M059J (cell line): ENCODE measurements at places on chromosomes 1 and 21. TPM values are rescaled to one million over a fixed set of nuclear protein-coding genes. Genes with fewer than 3 reads are reported as not detected.

DNA sequence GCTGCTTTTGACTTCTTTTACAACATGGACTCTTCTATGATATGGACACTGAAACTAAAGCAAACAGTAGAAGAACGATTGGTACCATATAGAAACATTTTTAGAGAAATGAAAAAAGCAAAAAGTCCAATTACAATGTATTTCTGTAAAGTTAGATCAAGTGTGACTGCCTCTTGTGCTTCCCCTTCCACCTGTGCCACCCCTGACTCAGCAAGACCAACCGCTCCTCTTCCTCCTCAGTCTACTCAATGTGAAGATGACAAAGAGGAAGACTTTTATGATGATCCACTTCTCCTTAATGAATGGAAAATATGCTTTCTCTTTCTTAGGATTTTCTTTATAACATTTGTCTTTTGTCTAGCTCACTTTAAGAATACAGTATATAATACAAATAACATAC lies 66.9 kb downstream of the PHTF1 start:
- DNase-seq: no peak

DNA sequence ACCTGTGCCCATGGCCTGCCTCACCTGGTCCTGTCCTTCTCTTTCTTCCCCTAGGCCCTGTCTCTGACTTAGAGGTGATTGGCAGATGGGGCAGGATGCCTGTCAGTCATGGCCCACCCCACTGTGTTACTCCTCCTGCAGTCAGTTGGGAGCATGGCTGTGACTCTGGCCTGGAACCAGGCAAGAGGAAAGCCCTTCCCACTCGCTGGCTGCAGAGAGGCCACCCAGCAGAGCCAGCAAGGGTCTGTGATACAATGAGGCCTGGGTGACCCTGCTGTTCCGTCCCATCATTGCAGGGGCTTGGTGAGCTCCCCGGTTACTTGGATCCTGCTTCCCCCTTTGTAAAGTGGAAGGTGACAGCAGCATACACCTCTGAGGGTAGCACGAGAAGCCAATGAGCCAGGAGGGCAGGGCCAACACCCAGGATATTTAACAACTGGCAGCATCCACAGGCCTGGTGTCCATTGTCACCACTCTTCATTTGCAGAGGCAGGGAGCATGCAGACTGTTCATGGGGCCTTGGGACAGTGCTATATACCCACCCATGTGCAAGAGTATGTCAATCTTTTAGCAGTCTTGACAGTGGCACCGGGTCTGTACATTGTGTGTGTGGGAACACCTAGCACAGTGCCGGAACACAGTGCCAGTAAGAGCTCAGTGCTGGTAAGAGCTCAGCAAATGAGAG lies 191.0 kb upstream of the C1orf174 start:
- DNase-seq: no peak

GRCh38 chr1:27225621-27226020 lies 8.8 kb upstream of the WDTC1 start:
- no peak for DNase-seq

DNA sequence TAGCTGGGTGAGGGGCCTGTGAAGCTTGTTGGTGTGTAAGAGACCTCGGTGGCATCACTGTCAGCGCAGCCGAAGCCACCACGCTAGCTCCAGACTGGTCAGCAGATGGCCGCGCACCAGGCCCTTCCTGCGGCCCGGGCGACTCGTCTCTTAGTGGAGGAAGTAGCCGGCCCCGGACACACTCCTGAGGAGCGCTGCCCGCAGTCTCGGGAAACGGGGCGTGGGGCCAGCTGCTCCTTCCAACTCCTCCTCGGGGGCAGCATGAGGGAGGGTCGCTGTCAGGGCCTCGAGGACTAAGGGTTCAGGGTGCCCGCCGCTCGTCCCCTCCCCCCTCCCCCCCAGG lies 20.4 kb downstream of the H3-3A start:
- DNase-seq: peak; percentile 68

The CFHR4 gene
- not detected in 2 replicates for total RNA-seq

DNA sequence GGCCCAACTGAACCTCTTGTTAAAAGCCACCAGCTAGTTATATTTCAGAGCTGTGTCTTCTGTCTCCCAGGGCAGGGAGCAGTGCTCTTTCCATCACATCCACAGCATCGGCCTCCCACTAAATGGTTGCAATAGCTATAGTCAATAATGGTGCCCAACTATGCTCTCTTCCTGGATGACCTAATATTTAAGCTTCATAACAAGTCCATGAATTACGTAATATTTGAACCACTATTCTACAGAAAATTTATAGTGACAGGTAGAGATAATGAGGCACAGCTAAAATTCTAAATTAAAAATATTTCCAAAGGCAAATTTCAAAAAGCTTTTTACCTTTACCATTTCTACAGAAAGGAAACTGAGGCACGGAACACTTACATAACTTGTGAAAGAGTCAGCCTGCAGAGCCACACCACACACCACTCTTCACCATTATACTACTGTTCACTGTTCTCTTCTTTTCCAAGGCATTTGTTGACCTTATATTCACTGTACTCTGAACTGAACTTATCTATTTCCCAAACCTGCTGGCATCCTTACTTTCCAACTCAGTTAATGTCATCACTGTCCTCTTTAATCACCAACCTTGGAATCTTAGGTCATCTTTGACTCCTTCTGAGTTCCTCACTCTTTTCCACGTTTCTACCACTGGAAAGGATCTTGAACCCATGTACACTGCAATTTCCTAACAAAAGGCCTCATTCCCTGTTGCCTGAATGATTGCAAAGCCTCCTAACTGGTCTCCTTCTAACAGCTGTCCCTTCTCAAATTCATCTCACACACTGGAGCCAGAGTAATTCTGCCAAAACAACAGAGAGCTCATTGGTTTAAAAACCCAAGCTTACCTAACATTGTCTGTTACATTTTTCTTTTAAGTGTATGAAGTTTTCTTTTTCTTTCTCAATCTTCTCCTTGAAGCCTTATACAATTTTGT lies 85.5 kb downstream of the DDAH1 start:
- no peak for DNase-seq
